ENCODE measurements at places on chromosomes 5 and 9. TPM values are rescaled to one million over a fixed set of nuclear protein-coding genes. Genes with fewer than 3 reads are reported as not detected.

Gene SLC28A3
- 9.4 TPM for total RNA-seq

Gene SMIM27
- 13.0 TPM for total RNA-seq

Gene MARCOL
- total RNA-seq, result not detected

Gene SIT1
- total RNA-seq, result 2.7 TPM

Gene ZNF367
- 2.2 TPM for total RNA-seq

Gene NUP214
- 52.1 TPM for total RNA-seq

Gene ENTPD2
- total RNA-seq, result 41.1 TPM

Gene SEMA5A
- 29.3 TPM for total RNA-seq

Gene SMIM33
- 0.17 TPM for total RNA-seq

Gene RASEF
- total RNA-seq, result 30.3 TPM

Gene CFAP77
- total RNA-seq, result not detected

DNA sequence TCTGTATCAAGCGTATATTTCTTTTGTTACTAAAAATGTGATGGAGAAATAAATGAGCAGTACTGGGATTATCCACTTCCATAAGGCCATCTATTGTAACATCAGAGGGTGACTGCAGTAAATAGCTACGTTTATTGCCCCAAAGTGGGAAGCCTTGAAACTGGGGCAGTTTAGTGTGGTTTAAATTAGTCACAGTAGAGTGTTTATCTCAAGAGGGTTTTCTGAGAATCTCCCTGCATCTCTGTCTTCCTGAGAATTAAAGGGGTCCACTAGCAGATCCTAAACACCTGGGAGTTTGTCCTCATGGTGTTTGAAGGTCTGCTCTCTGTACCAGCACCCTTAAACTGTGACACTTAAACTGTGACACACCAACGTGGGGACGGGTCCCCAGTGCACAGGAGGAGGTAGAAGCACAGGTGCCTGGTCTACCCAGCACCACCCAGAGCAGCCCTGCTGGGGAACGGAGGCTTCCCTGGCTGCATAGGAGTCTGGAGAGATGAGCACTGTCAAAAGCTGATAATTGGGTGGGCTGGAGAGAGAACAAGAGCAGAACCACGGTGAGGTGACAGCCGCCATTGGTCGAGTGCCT is 25.2 kb downstream of the PRRC2B start:
- DNase-seq, result no peak

- DNase-seq, result no peak
Observed at GRCh38 chr9:21684831-21685362, 117.5 kb upstream of the MTAP start.

DNA sequence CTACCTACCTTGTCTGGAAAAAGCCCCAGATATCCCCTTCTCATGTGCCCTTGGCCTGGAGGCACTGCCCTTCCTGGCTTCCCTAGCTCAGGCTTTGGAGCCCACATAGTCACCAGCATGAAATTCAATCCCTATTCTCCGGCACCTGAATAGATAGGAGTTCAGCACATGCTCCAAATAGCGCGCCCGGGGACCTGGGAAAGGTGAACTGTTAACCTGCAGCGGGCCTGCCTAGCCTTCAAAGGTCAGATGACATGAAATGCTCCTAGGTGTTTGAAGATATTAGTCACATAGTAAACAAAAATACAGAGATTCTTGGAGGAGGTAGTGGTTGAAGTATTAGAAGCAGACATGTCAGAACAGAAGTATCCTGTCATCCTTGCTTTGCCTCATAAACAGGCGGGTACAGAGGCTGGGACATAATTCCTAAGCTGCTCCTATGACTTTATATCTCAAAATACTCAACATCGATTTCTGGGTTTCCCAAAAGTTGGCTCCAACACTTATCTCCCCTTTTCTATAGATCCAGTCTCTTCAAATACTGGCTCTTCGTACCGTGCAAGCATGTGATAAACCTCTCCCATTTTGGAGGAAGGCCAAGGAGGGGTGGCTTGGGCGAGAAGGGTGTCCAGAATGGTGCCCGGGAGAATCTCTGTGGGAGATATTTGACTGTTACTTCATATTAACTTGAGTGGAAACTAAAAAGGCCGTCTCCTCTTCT is 88.0 kb upstream of the ANKH start:
- DNase-seq, result no peak

- no peak for DNase-seq
Observed at GRCh38 chr5:124492444-124493224, 253.8 kb downstream of the ZNF608 start.

DNA sequence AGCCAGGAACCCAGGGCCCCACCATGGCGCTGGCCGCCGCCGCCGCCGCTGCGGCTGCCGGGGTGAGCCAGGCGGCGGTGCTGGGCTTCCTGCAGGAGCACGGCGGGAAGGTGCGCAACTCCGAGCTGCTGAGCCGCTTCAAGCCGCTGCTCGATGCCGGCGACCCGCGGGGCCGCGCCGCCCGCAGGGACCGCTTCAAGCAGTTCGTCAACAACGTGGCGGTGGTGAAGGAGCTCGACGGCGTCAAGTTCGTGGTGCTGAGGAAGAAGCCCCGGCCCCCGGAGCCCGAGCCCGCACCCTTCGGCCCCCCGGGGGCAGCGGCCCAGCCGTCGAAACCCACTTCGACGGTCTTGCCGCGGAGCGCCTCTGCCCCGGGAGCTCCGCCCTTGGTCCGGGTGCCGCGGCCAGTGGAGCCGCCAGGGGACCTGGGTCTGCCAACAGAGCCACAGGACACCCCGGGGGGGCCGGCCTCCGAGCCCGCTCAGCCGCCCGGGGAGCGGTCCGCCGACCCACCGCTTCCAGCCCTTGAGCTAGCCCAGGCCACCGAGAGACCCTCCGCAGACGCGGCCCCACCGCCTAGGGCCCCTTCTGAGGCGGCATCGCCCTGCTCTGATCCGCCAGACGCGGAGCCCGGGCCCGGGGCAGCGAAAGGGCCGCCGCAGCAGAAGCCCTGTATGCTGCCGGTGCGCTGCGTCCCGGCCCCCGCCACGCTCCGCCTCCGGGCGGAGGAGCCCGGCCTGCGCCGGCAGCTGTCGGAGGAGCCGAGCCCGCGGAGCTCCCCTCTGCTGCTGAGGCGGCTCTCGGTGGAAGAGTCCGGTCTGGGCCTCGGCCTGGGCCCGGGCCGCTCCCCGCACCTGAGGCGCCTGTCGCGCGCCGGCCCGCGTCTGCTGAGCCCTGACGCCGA is 749 bp downstream of the SOWAHA start:
- no peak for DNase-seq

DNA sequence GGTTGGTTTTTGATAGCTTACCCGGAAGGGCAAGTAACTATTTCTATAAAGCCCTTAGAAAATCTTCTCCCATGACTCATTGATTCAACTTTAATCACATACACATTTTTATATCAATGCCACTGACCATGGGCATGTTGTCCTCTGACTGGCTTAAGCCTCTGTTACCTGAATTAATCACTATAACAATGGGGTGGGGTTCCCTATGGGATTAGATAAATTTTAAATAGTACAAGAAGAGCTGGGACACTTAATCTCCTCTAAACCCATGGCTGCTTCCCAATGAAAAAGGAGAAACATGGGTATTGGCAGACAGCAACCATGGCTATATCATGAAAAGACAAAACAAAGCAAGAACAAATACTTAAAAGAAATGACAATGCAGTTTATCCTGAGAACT is 636.2 kb downstream of the BRINP1 start:
- no peak for DNase-seq

DNA sequence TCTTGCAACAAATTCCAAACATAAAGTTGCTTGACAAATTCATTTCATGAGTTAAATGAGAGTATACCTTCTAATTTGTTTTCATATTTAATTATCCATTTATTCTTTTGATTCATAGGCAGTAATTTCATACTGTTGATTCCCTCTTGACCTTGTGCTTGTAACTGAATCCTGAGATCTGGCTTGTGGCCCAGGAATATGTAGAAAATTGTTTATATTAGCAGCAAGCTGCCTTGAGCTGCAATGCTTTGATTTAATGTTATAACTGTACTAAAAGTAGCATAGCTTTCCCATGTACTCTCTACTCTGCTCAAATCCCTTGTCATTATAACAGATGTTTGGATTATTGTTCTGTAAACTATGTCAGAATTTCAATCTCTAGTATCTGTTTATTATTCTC is 780.7 kb downstream of the NR2F1-AS1 start:
- no peak for DNase-seq

- DNase-seq, result no peak
Observed at GRCh38 chr5:157303667-157304327, 37.9 kb downstream of the CYFIP2 start.

DNA sequence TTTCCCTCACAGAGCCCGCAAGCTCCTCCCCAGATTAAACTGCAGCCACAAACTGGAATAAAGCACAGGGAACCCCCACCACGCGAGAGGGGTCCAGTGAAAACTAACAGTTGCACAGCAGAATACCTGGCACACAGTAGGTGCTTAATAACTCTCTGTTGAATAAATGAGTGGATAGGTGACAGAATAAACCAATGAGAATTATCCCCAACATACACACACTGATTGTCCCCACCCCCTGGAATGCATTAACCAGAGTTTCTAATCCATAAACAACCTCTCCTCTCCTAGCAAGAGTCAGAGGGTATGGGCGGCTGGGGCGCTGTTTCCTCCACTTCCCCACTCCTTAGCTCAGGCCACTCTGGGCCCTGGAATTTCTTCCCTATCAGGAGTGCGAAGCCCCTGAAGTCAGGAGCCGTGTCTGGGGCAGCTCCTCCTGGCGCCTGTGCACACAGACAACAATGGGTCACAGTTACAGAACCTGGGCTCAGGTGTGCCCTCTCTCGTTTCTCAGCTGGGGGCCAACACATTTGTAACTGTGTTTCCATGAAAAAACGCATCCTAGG is 27.6 kb downstream of the RAPGEF1 start:
- no peak for DNase-seq

GRCh38 chr5:164375051-164375450 is 869.6 kb downstream of the MAT2B start:
- no peak for DNase-seq

DNA sequence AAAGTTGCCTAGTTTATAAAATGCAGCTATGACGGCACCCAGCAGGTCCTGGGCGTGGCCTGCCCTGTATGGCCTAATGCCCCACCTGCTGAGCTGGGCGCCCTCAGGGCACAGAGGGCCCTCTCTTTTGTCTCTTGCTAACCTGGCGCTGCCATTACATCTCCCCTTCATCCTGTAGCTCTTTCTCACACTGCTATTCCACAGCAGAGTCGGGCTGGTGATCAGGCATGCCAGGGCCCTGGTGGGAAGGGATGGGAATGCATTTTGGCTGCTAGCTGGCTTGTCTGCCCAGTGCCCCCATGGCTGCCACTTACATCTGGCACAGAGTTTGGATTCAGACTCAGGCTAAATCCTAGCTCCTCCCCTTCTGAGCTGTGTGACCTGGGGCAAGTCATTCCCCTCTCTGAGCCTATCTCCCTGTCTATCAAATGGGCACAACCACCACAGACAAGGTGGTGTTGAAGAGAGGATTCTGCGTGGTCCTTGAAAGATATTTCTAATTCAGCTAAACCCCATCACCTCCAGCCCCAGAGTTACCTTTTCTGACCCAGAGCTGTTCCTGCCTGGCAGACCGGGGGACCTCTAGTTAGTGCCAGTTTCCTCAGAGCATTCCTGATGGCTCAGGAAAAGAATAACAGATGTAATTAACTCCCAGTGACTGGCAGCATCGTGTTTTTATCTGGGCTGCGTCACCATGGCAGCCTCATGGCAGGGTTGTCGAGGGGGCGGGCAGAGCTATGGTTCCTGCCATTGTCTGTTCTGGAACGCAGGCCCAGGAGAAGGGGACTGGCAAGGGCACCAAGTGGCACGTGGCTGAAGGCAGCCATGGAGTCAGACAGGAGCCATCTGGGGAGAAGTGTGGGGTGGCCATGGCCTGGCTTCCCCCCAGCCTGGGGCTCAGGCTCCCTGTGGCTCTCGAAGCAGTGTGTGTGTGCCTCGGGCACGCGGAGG is 6.3 kb downstream of the PRR7 start:
- DNase-seq, result no peak

GRCh38 chr5:55227664-55228430 is 732 bp upstream of the MCIDAS start:
- DNase-seq, result no peak

GRCh38 chr5:158513490-158514318 is 586.0 kb downstream of the EBF1 start:
- no peak for DNase-seq

DNA sequence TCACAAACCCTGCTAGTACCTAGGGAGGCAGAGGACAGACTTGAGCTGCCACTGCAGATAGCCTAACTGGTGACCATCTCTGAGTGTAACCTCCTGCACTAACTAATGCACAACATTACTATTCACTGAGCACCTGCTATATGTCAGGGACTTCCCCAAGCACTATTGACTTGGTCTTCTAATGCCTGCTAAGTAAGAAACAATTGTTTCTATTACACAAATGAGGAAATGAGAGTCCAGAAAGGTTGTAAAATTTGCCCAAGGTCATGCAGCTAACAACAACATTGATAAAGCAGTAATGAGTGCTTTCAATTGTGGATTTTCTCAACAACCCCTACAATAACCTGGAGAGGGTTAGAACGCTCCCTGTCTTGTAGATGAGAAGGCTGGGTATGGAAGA is 183.7 kb downstream of the ZNF462 start:
- no peak for DNase-seq

- peak; percentile 46 for DNase-seq
Observed at GRCh38 chr5:142798099-142798770, 28.1 kb downstream of the ARHGAP26 start.

DNA sequence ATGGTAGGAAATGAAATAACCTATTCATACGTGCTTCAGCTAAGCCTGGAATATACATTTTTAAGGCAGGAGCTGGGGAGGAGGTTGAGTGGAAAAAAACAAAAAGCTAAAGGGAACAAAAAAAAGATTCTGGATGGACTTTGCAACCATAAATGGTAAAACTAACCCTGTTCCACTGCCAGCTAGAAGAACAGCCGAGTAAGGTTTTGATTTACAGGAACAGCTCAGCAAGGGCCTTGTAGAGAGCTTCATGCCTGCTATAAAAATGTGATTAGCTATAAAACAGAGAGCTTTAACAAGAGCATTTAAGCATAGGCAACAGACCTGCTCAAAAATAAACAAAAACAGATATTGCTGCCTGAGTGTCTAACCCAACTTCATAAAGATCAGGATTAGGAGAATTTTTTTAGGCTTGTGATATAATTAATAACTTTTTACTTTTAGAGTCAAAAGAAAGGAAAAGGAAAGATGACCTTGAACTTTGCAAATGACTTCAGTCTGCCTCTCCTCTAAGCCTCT is 194.8 kb downstream of the FBXL7 start:
- DNase-seq, result no peak

- DNase-seq, result no peak
Observed at GRCh38 chr9:93810028-93810971, 144.9 kb downstream of the BARX1 start.

DNA sequence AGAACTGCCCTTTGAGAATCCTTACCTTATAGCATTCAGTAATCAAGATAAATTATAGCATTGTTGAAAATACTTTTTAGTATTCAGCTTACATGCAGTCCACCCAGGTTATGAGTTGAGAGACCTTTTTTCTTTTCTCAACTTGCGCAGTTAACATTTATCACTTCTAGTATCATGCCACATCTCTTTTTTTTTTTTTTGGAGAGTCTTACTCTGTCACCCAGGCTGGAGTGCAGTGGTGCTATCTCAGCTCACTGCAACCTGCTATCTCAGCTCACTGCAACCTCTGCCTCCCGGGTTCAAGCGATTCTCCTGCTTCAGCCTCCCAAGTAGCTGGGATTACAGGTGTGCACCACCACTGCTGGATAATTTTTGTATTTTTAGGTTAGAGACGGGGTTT is 29.0 kb downstream of the LRRC70 start:
- DNase-seq, result no peak

All from mucosa of gallbladder (tissue), 1 donor.